ENCODE measurements at places on chromosomes 13 and 19. TPM values are rescaled to one million over a fixed set of nuclear protein-coding genes. Genes with fewer than 3 reads are reported as not detected.

Gene NAPSA
- 0.58 TPM for total RNA-seq

Gene ALOX5AP
- 10.4 TPM for total RNA-seq

Gene CGB5
- total RNA-seq: not detected

Gene C19orf85
- total RNA-seq: not detected

Gene CEACAM19
- total RNA-seq: 1.8 TPM

Gene MISP3
- 0.21 TPM for total RNA-seq

Gene ZNF429
- total RNA-seq: 21.9 TPM

Gene LSR
- 4.2 TPM for total RNA-seq

GRCh38 chr19:34236035-34236987, 18.0 kb upstream of the GARRE1 start:
- no peak for DNase-seq

DNA sequence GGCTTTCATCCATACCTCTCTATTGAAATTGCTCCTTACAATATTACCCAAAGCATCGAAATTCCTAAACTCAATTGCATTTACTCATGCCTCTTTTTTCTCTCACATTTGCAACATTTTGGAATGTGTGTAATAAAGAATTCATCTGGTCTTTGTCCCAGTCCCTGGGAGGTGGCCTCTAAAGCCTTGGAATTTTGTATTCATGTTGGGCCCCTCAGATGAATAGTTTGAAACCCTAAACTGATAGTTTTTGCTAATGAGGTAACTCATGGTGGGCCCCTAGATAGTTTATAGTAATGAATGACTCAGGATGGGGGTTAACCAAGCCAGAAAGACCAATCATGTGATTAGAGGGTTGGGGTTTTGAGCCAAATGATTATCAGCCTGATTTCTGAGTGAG, 490.4 kb downstream of the DIAPH3 start:
- no peak for DNase-seq

DNA sequence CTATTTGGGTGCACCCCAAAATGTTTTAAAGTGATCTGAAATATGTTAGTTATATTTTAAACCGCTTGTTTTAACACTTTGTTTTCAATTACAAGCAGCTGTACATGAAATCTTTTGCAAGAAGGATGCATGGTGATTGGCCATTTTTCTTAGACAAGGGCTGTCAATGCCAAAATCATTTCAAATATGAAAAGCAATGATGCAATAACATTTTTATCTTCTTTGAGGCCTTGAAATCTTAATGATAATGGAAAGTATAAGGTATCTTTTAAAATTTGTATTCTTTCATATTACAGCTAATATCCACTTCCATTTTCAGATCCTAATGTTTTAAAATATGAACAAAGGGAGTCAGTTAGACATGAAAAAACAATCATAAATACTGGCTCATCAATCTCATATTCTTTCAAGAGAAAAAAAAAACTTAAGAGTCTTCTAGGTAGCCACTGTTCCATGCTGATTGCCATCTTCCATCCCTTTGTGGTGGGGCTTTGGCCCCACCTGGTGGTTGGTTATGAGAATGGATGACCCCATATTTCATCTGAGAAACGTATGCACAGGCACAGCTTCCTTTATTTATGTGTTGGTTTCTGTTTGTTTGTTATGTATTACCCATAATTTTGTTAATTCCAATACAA, 330.3 kb upstream of the MIR17HG start:
- DNase-seq: no peak

DNA sequence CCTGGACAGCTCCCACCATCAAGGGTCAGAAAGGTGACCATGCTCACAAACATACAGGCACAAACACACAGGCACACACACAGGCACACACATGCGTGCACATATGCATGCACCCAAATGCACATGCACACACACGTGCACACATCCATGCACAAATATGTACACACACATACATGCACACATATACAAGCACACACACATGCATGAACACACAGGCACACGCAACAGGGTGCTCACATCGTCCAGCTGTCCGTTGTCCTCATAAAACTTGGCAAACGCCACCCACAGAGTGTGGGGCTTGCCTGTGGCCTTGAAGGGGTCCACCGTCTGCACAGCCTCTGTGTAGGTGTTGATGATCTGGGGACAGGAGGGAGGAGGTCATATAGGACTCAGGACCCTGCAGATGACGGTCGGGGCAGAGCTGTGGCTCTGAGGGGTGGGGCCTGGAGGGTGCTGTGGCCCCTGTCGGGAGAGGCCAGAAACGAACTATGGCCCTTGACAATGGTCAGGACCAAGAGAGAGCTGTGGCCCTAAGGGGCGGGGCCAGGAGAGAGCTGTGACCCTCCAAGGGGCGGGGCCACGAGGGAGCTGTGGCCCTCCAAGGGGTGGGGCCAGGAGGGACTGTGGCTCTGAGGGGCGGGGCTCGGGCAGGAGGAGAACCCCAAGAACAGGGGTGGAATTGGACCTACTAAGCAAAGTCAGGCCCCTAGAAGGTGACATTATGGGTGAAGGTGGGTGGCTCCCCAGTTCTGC, 6.2 kb downstream of the XAB2 start:
- no peak for DNase-seq

DNA sequence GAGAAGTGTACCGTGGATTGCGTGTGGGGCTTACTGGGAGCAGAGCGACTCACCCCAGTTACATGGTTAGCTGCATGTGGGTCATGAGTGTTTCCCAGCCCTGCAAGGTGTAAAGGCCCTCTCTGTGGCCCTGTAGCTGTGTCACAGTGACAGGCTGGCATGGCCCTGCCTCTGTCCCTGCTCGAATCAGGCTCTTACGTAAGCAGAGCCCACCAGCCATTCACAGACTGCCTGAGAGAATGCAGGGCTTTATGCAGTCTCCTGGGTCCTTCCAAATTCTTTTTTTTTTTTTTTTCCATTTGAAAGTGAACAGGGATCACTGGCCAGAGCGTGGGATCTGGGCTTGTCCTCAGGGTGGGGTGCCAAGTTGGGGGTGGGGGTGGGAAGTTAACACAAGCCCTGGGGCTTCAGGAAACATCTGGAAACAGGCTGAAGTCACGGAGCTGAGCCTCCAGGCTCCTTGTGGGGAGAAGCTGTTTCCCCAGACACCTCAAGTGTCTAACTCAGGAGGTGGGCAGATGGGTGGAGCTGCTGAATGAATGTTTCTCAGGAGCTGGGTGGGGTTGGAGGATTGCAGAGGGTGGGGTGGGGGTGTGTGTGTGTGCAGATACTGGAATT, 13.4 kb downstream of the TECR start:
- no peak for DNase-seq

DNA sequence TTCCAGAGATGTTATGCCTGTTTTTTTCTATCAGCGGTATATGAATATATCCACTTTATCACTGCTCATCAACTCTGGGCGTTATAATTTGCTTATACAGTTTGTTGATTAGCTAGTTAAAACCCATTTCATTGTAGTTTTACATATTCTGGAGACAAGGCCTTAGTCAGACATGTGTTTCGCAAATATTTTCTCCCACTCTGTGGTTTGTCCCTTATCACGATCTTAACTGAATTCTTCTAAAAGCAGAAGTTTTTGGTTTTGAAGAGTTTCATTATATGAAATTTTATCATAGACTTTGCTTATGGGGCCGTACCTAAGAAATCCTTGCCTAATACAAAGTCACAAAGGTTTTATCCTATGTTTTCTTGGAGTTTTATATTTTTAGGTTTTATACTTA, 84.6 kb downstream of the FRY start:
- no peak for DNase-seq

GRCh38 chr19:6680141-6680540, 10.2 kb upstream of the TNFSF14 start:
- DNase-seq: no peak

DNA sequence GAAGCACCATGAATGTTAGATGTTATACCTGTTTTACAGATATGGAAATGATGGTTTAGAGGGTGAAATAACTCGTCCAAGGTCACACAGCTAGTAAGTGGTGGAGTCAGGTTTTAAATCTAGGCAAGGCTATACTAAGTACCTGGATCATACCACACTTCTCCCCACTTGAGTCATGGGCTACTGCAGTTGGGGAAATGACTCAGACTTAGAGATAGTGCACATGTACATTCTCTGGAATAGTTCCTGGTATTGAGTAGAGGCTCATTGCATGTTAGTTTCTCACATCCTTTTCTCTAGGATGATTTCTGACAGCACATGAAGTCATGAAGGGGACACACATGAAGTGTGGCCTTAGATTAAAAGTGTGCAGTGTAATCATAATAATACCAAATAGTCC, 76.2 kb upstream of the TNFSF11 start:
- DNase-seq: no peak

GRCh38 chr13:44132710-44133109, 240.9 kb upstream of the SERP2 start:
- DNase-seq: no peak

GRCh38 chr19:47509973-47510372, 4.9 kb downstream of the NAPA start:
- no peak for DNase-seq

DNA sequence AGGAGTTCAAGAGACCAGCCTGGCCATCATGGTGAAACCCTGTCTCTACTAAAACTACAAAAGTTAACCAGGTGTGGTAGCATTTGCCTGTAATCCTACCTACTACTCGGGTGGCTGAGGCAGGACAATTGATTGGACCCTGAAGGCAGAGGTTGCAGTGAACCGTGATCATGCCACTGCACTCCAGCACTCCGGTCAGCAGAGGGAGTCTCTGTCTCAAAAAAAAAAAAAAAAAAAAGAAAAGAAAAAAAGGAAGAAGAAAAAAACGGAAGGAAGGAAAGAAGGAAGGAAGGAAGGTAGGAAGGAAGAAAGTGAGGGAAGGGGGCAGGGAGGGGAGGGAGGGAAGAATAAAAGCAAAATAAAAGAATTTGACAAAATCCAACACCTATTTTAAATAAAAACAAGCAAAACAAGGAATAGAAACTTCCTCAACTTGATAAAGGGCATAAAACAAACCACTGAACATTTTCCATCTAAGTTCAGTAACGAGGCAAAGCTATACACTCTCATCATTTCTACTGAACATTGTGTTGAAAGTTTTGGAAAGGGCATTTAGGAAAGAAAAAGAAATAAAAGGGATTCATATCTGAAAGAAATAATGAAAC, 411.6 kb upstream of the SLITRK5 start:
- DNase-seq: no peak

DNA sequence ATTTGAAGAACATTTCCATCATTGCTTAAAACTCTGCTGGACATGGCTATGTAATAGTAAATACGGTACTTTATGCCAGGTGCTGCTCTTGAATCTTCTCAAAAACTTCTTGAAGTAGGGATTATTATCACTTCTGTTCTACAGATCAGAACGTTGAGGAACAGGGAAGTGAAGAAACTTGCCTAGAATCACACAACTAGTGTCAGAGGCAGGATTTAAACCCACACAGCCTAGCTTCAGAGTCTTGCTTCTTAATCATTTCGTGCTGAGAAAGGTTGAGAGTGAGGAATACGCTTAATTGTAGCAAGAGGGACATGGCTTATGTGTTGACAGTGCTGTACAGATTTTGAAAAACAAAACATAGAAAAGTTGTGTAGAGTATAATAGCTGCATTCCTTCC, 13.5 kb downstream of the TM9SF2 start:
- DNase-seq: no peak

GRCh38 chr13:25571237-25571636, 199.5 kb downstream of the ATP8A2 start:
- no peak for DNase-seq

- DNase-seq: no peak
Measured at GRCh38 chr13:63636316-63636993, 2220.8 kb upstream of the PCDH20 start.

GRCh38 chr13:78608252-78608687, 4.9 kb upstream of the POU4F1 start:
- no peak for DNase-seq

- no peak for DNase-seq
Measured at GRCh38 chr13:39259371-39260140, 221.3 kb downstream of the NHLRC3 start.

DNA sequence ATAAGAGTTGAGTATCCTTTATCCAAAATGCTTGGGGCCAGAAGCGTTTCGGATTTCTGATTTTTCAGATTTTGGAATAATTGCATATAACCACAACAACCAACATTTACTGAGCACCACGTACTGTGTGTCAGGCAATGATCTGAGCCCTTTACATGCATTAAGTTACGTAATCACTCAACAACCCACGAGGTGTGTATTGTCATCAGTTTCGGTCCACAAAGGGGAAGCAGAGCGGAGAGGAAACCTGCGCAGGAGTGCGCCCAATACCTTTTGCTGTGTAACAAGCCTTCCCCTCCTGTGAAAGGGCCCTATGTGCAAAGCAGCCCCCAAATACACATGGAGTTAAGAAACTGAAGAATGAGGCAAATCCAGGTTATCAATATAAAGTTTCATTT, 20.7 kb upstream of the NLRP12 start:
- DNase-seq: no peak

DNA sequence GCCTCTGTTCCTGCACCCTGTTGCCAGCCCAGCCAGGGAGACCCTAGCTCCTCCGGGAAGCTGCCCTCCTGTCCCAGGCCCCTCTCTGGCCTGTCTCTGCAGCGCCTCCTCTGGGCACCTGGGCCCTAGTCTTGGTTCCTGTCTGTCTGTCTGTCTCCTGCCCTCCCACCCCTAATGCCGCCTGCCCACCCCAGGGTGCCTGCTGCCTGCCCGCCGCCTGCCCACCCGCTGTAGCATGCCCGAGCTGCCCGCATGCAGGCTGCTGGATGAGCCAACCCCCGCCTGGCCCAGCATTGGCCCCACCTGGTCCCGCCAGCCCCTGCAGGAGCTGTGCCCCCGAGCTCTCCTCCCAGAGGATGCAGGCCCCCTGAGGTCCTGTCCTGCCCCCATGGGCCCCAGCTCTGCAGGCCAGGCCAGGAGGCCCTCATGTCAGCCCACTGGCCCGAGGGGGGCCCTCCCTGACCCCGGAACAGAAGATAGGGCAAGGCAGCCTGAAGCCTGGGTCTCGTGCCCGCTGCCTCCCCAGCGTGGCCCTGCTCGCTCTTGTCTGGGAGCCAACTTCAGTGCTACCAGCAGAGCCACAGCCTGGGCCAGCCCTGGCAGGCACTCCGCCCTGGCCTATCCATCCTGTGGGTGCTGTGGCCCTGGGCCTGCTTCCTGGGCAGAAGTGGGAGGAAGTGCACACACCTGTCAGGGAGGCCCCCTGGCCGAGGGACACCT, 5.2 kb downstream of the MAP2K7 start:
- no peak for DNase-seq

DNA sequence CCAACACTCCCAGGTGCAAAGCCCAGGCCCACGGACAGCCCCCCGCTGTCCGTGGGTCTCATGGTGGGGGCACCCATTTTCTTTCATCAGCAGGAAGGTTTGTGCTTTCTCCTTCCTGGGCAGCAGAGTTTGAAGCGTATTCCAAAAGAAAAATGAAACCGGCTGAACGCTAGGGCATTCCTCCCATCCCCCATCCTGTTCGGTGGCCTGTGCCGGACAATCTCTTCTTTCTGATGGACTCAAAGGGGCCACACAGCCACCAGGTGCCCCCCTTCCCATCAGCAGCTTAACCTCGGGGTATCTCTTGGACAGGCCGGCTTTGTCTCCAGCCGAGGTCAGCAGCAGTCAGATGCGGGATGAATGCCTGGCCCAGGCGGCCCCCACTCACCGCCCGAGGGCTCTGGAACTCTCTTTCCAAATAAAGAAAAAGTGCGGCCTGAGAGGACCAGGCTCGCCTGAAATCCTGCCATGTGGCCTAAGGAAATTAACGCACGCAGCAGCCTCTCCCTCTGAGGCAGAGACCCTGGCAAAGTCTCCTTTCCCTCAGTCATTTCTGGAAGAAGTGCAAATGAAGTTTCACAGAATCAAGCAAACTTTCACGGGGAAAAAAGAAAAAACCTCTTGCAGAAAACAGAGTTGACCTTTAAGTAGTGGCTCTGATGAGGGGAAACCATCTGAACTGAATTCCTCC, 67.8 kb downstream of the RASA3 start:
- no peak for DNase-seq

Measured in urinary bladder (tissue), 4 donors.